ENCODE measurements at places on chromosomes 7 and 10.

- DNase-seq, result no peak
Measured at GRCh38 chr10:80552151-80552646, 14.5 kb downstream of the SH2D4B start.

GRCh38 chr7:83640731-83641537 is 8.0 kb downstream of the SEMA3E start:
- no peak for DNase-seq

DNA sequence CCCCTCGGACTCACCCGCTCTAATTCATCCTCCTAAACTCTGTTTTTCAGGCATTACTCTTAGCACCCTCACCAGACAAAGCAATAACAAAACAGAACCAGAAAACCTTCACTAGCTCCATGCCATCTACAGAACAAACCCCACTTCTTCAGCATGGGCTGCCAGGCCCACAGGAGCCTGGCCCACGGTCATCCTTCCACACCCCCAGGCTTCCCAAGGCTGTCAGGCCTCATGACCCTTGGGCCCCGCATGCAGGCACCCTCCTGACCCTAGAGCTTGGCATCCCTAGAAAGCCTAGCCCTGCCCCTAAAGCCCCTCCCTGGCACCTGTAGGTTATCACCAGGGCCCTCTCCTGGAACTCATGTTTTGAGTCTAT is 59.6 kb downstream of the PRKAG2 start:
- DNase-seq, result no peak

DNA sequence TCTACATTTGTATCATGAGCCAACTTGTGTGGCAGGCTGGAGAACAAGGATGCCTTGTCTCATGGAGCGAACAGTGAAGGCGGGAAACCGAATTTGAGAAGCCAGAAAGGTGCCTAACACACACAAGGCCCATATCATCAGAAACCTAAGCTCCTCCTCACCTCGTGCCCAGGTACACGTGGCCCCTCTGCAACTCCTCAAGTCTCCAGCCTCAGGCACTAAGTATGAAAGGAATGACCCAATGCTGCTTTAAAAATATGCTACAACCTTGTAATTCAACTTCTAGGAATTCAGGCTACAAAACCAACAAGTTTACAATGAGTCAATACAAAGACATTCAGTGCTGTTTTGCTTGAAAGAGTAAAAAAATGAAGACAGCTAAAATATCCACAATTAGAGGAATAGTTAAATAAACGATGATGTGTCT is 95.7 kb downstream of the CDK6 start:
- no peak for DNase-seq

- DNase-seq, result no peak
Measured at GRCh38 chr10:60816628-60817397, 38.5 kb downstream of the CDK1 start.

DNA sequence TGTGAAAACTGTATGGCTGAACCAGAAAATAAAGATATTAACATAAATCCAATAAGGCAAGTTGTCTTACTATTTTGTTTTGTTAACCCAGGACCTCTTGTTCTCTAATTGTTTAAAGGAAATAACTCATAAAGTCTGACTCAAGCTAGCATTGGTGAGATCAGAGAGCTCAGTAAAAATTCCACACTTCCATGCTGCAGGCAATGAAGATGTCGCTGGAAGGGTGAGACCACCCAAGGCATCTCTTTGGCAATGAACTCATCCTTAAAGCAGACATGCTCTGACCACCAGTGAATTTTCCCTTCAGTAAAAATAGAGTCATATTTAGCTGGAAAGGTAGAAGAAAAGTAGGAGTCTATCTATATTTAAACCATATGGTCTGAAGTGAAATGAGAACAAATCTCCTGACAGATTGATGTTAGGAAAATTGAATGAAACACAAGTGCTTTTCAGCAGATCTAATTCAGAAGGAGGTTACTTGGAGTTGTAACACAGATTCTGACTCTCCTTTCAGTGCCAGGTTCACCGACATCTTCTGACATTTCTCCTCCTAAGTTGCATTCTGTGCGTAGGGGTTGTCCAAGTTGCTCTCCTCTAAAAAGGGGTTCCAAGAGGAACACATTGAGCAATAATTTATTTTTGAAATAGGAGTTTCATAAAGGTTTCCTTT is 32.8 kb upstream of the VIPR2 start:
- no peak for DNase-seq

DNA sequence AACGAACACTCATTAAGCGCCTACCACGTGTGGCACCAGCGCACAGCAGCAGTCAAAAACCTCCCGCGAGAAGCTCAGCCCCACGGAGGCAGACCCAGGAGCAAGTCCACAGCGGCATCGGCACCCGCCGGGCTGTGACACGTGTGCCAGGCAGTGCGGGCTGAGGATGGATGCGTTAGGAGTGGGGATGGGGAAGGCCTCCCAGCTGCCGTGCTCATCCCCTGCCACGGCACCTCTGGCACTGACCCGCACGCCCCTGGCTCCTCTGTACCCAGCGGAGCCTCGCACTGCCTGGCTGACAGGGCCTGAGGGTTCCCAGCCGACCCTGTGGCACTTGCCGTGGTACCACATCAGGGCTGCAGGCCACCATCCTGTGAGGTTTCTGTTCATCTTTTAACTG is 16.8 kb downstream of the CFAP46 start:
- DNase-seq, result no peak

DNA sequence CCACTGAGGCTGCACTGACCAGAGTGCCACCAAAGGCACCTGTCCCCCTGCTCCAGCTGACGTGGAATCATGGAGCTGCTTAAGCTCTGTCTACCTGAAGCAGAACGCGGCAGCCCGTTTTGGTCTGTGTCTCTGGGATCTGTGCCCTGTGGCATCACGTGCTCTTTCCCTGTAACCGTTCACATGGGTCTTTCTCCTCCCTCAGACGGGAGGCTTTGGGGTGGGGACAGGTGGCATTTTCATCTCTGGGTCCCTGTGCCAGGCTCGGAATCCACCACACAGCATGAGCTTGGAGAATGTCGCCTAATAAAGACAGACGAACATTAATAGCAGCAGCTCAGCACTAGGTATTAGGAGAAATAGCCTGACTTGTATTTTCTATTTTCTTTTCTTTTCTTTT is 1.6 kb upstream of the ADAP1 start:
- no peak for DNase-seq

DNA sequence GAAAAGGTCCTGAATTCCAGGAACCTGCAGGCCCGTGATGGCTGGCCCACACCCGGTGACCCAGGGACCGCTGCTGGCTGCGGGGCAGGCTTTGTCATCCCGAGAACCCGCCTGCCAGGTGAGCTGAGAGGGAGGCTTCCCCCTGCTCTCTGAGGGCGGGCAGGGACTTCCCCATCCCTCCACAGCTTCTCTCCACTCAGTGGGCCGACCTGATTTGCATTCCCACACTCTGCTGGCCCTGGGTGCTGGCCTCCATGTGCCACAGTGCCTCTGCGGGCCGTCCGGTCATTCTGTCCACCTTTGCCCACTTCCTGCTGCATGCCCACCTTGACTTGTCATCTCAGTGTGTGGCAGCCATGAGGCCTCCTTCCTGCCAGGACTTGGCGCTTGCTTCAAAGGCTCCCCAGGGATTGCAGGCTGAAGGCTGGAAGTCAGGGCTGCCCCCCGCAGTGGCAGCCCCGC is 35.3 kb downstream of the PALD1 start:
- no peak for DNase-seq

- DNase-seq, result no peak
Measured at GRCh38 chr10:57218382-57218781, 857.3 kb upstream of the ZWINT start.
